ENCODE measurements at places on chromosomes 1 and 21.

DNA sequence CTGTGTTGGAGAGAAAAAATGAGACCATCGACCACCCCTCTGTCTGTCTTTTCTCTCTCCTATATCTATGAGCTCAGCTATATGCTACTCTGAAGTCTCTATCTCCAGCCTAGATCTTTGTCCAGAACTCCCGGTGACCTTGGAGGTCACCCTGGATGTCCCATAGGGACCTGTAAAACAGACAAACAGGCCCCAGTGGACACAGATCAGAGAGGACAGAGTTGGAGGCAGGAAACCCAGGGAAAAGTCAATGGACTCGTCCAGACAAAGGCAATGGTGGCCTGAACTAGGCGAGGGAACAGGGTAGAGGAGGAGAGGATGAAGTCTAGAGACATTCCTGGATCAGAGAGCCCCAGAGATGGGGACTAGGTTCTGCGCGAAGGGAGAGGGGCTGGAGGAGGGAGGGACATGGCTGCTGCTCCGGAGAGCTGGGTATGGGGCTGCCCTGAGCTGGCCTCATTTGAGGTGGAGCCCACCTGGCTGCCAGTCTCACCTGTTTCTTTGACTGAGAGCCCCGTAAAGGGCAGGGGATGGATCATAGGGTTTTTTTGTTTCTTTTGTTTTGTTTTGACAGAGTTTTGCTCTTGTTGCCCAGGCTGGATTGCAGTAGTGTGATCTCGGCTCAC, 10.6 kb upstream of the MARCKSL1 start:
- DNase-seq = no peak

DNA sequence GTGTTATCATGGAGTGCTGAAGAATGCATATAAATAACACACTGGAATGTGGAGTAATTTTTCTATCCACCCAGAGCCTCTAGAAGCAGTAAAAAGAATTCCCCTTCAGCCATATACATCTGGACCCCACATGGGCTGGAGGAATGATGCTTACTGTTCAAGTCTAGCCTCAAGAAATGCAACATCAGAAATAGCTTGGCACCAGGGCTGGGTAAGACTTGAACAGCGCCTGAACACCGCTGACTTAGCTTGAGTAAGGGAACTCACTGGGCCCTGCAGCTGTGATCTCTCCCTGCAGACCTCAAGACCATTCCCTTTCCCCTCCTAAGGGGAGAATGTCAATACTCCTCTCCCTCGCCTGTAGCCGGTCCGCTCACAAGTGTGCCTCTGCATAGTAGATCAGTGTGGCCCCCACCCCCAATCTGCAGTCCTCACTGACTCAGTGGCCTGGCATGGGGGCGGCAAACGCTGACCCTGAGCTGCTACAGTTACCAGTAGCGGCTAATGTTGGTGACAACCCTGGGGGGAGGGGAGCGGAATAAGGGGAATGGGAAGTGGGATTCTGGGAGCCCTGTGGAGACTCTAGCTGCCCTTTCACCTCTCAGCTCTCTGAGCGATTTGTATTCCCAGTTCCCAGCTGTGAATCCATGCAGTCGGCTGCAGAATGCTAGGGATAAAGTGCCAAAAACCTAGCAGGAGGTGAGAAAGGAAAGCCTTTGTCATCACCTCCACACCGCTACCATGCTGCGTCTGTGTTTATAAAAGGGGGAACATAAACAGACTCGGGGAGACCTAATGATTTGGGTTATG, 483.9 kb downstream of the DISC1 start:
- DNase-seq = no peak

GRCh38 chr1:19418503-19418971, 66.8 kb downstream of the CAPZB start:
- DNase-seq = no peak

DNA sequence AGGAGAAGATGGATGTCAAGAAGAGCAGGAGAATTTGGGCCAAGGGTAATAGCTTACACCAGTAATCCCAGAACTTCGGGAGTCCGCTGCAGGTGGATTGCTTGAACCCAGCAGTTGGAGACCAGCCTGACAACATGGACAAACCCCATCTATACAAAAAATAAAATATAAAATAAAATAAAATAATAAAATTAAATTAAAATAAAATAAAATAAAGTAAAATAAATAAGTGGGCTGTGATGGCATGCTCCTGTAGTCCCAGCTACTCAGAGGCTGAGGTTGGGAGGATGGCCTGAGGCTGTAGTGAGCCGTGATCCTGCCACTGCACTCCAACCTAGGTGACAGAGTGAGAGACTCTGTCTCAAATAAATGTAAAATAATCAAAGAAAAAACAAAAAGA, 1946.7 kb downstream of the MRPL39 start:
- no peak for DNase-seq

DNA sequence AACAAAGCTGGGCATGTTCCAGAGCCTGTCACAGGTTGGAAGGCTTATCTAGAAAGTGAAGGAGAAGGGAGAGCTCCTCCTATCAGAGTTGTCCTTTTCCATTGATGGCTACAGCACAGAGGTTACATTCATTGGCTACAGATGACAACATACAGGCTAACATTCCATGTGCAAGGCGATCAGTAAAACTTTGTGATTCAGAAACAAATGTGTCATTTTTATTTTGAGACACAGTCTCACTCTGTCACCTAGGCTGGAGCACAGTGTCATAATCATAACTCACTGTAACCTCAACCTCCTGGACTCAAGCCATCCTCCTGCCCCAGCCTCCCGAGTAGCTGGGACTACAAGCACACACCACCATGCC, 32.6 kb downstream of the TRIM67 start:
- no peak for DNase-seq

- no peak for DNase-seq
Observed at GRCh38 chr21:46182548-46183336, 1.5 kb downstream of the SPATC1L start.

- DNase-seq = no peak
Observed at GRCh38 chr1:8562222-8562621, 244.3 kb downstream of the SLC45A1 start.

All from NCI-H1092 (cell line).